Anterior cingulate cortex (tissue), 58 donors: ENCODE measurements at places on chromosomes 6 and 20.
A peak's percentile ranks its signal among the peaks of the same experiment; 100 is the strongest.

GRCh38 chr20:2751878-2752566 is 48.4 kb downstream of the CPXM1 start:
- DNase-seq = no peak

DNA sequence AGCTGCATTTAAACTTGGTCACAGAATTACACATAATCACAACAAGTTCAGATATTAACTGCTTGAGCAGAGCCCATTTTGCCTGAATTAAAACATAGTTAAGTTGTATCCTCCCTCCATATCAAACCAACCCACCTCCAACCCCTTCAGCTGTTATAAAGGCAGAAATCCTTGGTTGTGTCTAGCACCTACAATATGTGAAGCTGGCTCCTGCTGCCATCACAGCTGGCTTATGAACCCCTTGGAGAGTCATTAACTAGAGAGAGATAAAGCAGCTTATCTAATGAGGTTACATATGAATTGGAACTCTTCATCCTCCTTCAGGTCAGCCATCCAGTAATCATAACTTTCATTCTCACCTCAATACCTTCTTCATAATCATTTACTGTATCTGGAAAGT is 101.8 kb downstream of the EPHA7 start:
- no peak for DNase-seq

GRCh38 chr20:50172347-50173013 is 18.1 kb upstream of the CEBPB start:
- peak; percentile 11 for DNase-seq

GRCh38 chr6:37409501-37409900 is 23.5 kb upstream of the CMTR1 start:
- no peak for DNase-seq

- no peak for DNase-seq
These were observed 106.5 kb downstream of the TOX2 start for GRCh38 chr20:44021186-44021585.

DNA sequence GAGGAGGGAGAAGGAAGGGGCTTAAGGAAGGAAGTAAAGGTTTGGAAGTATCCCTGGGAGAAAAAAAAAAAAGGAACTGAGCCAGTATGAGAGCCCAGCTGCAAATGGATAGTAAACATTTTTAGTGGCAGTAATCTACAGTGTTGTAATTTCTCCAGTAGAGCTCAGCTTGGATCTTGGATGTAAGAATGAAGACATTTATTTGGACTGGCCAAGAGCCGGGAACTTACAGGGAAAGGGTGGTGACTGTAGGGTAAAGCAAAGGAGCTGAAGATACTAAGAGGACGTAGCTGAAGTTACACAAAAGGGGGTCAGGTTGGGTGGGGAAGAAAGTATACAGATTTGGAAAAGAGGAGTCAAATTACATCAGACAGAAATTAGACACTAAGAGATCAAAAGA is 13.5 kb downstream of the EEF1E1 start:
- no peak for DNase-seq

DNA sequence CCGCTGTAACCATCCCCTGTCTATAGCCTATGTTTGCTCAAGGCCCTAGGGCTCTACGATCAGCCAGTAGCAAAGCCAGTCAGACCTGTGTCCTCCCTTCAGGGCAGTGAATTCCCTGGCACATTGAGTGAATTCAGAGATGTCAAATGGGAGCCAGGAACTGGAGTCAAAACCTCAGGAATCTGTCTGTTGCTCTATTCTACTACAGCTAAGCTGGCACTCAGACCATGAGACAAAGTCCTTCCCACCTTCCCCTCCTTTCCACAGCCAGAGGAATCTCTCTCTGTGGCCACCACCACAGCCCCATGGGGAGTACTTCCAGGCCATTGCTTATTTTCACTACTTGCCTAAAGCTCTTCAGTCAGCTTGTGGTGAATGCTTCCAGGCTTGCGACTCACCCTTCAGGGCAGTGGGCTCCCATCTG is 82.0 kb downstream of the PKIB start:
- no peak for DNase-seq

DNA sequence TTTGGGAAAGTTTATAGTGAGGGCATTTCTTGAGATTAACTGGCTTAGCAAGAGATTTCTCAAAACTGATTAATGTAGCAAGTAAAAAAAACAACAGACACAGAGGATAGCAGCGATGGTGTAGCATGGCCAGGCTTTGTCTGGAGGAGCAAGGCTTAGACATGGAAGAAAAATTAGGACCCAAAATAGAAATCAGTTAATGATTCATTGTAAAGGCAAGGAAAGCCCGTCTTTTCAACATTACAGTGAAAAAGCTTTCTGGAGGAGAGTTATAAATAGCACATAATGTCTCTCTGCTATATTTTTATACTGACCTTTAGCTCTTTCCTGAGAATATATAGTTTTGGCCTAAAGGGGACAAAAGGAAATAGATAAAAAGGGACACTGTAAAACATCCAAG is 45.1 kb downstream of the FNDC1 start:
- no peak for DNase-seq

- no peak for DNase-seq
These were observed 49.1 kb downstream of the MAP3K7 start for GRCh38 chr6:90537723-90538258.

DNA sequence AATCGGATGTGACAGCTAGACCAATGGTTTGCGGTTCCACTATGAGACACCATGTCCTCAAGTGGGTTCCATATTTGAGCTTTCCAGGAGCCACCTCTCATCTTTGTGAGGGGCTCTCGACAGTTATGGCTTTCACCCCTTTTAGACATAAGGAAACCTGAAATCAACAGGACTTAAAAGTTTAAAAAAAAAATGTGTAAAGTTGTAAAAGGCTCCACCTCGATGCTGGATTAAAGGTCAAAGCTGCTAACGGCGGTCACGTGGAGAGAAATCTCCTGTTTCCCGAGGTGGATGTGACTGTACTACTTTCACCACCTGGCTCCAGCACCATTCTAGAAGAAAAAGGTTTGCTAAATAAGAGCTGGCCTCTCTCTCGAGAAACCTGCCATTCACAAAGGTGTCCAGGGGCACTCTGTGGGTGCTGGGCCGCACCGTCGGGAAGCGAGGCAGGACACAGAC is 542 bp downstream of the ATP5F1E start:
- DNase-seq = no peak

DNA sequence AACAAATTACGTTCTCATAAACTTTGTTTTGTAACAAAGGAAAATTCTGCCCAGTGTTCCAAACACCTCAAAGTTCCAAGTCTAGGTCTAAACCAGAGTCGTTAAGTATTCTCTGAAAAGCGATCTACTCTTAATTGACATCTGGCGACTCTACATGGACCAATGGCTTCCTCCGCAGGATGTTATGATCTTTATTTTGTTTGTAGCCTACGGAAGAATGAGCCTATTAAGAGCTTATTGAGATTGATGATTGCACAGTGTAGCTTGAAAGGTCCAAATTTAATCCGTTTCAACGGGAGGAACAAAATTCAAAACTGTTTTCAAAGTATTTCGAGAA is 61.1 kb downstream of the FAM217A start:
- DNase-seq = no peak

- no peak for DNase-seq
These were observed 79.1 kb upstream of the SLC22A23 start for GRCh38 chr6:3535776-3536435.

DNA sequence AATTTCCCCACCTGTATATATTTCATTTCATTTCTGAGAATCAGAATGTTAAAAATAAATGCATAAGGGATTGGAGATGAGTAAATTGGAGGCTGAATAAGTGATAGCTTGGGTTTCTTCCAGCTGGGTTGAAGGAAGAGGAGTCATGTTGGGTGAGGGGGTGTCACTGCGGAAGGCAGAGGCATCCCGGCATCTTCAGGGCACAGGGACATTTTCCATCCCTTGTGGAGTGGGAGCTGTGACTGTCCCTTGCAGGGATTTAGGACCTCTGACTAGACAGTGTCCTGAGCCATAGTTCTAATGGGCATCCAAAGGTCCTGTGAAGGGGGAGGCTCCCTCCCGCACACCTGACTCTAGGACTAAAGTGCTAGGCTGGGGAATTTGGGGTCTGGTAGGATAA is 2.1 kb downstream of the MCHR2 start:
- no peak for DNase-seq

GRCh38 chr6:41965429-41966213 is 24.0 kb upstream of the CCND3 start:
- no peak for DNase-seq

GRCh38 chr6:25042536-25042935 is 106.8 kb upstream of the RIPOR2 start:
- DNase-seq = no peak

DNA sequence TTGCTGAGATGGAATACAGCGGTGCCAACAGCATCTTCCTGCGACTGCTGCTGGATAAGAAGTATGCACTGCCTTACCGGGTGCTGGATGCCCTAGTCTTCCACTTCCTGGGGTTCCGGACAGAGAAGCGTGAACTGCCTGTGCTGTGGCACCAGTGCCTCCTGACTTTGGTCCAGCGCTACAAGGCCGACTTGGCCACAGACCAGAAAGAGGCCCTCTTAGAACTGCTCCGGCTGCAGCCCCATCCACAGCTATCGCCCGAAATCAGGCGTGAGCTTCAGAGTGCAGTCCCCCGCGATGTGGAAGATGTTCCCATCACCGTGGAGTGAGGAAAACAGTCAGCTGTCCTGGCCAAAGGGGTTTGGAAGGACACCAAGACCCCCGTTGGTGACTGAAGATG is 9.2 kb downstream of the CCND3 start:
- DNase-seq = no peak

DNA sequence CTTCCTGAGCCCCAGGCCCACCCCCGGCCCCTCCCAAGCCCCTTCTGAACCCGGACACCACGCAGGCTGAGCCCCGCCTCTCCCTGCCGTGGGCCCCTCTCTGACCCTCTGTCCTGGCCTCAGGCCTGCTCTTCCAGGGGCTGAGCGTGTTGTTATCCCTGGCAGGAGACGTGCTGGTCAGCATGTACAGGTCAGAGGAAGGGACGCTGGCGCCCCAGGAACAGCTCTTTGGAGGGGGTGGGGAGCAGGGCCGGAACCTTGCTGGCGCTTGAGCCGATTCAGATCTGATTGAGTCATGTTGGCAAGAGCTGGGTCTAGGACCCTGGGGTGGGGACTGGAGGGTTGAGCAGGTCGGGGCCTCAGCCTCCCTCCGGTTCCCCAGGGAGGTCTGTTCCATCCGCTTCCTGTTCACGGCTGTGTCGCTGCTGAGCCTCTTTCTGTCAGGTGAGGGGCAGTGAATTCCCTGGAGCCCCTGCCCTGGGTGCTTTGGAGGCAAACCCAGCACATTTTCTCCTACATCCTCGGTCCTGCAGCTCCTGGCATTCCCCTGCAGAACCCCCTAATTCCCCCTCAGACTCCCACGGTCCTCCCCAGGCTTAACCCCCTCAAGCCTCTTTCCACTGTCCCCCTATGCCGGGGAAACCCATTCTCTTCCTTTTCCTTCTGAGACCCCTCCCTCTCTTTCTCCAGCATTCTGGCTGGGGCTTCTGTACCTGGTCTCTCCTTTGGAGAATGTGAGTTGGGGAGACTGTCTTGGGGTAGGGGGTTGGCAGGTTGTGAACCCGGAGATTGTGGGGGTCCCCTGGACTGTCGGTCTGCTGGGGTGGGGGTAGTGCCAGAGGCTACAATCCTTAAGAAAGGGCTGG is 2.0 kb downstream of the SPAG4 start:
- no peak for DNase-seq

GRCh38 chr6:73537677-73538076 is 16.8 kb upstream of the EEF1A1 start:
- no peak for DNase-seq

DNA sequence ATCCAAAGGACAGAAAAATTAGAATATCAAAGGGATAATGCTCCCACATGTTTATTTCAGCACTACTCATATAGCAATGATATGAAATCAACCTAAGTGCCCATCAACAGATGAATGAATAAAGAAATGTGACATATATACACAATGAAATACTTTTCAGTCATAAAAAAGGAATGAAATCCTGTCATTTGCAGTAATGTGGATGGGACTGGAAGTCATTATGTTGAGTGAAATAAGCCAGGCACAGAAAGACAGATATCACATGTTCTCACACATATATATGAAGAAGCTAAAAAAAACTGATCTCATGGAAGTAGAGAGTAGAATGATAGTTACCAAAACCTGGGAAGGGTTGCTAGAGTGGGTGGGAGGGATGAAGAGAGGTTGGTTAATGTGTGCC is 135.7 kb downstream of the IBTK start:
- no peak for DNase-seq

GRCh38 chr6:164419099-164419498 is 890.3 kb downstream of the C6orf118 start:
- DNase-seq = no peak

DNA sequence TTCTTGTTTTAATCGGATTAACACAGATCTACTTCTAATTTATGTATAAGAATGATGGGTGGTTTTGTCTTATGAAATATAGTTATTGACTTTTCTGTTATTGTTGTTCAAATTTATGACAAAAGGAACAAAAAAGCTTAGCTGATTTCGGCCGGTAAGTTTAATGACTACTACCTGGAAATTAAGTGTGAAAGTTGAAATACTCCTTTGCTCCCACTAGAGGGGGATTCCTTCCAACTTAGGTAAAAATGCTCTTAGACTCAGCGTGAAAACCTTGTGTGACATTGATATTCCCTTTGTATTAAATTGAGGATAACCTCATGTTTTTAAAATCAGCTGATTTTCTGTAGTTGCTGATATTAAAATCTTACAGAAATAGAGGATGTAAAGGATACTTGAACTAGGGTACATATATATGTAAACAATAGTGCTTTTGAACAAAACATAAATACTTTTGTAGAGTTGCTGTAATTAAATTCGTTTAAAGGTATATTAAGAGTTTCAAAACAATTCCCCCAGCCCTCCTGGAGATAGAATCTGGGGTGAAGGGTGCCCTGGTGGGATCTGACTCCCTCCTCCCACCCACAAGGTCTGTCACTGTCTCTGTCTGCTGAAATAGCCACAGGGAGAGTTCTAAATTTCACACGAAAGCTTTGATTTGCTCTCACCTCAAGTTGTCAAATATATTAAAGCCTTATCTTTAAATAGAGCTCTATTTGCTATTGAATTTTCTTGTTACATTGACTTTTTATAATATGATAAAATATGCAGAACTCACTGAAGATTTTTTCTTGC is 257.5 kb downstream of the ARID1B start:
- DNase-seq = no peak

GRCh38 chr6:42120895-42121865 is 21.2 kb downstream of the C6orf132 start:
- no peak for DNase-seq

- no peak for DNase-seq
These were observed 48.6 kb downstream of the FKBP5 start for GRCh38 chr6:35640017-35640664.
